ENCODE measurements at places on chromosomes 12 and 14.

GRCh38 chr12:89729946-89730459 is 21.4 kb upstream of the ATP2B1 start:
- DNase-seq, result no peak

GRCh38 chr14:97777622-97778355 is 980.6 kb downstream of the VRK1 start:
- DNase-seq, result no peak

DNA sequence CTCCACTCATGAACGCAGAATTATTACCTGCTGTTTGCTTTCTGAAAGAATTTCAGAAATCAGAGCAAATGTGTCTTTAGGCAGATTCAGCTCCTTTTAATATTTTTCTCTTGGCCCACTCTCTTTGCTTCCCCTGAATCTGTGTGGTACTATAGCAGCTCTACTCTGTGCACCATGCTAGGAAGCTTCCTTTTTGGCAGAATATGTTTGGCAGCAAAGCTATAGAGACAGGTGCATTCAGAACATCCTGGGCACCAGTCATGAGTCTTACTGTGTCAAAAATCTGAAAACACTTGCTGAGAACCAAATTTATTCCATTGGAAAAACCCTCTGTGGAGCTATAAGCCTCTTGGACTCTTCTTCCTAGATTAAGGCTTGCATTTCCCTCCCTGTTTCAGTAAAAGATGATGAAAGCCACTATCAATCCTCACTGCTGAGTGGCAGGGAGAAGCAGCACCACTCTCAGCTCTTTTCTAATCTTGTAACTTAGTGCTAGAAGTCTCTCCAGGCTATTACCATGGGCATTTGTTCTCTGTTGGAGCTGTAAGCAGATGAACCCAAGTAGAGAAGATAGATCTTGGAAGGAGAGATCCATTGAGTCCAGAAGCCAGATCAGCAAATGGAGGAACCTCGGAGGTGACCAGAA is 18.2 kb downstream of the CIPC start:
- DNase-seq, result no peak

GRCh38 chr14:50600849-50601248 is 40.9 kb downstream of the ATL1 start:
- DNase-seq, result no peak

GRCh38 chr14:23624830-23625404 is 11.2 kb upstream of the DHRS2 start:
- no peak for DNase-seq

GRCh38 chr12:100795174-100795799 is 711 bp downstream of the ANO4 start:
- no peak for DNase-seq

- DNase-seq, result no peak
These were observed 31.4 kb upstream of the SLC2A13 start for GRCh38 chr12:40137252-40137651.

GRCh38 chr14:75290851-75291250 is 12.2 kb downstream of the FOS start:
- DNase-seq, result no peak

- DNase-seq, result no peak
These were observed 10.3 kb downstream of the KRT85 start for GRCh38 chr12:52356762-52357580.

DNA sequence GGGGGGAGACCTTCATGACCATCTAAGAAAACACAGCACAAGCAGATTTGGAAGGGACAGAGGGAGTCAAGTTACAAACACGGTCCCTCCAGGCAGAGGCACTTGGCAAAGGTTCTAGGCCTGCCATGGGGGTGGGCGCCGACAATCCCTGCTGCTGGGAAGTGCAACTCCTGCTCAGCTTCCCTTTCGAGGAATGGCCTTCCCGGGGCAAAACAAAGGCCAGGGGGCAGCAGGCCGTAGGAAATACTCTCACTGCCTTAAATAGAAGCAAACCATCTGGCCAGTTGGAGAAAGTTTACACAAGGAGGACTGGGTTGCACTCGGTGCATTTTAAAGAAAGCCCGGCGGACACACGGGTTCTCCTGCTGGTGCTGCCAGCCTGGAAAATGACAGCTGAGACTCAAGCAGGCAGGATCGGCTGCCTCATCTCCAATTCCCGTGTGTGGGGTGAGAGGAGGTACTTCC is 65.8 kb downstream of the ITPK1 start:
- DNase-seq, result no peak

GRCh38 chr14:58141893-58142292 is 10.1 kb downstream of the ARMH4 start:
- no peak for DNase-seq

Measured in GM20000 (cell line).